CD4-positive, alpha-beta T cell treated with Interleukin-17A for 4 hours (primary cell): ENCODE measurements at places on chromosomes 2 and 18.

DNA sequence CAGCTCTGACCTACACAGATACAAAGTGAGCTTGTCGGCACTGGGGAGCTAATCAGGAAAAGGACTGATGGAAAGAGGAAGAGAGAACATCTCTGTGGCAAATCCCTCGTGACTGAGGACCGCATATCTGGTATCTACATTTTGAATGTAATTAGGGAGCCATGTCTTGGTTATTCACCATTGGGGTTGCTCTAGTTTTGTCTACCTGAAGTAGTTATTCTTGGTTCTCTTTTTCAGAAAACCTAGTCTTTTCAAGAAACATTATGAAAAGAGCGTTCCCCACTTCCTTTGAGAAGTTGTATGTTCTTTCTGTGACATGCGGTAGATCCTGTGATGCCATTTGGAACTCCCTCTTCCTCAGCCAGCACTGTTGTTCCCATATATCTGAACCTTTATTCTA, 104.4 kb downstream of the DOCK10 start:
- no peak for DNase-seq

DNA sequence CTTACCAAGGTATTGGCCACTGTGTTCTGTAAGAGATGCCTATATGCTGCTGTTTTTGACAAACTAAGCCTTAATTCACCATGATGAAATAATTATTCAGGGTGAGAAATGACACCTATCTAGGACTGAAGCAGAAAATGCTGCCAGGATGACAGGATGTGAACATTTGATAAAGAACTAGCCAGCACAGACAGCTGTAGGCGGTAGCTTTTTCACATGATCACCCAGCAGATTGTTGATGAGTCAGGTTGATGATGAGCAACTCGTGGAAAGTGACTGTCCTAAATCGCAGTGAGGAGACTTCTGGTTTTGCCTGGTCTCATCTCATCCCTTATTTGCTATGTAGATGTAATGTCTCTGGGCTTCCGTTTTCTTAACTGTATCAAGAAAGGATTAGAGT, 144.1 kb downstream of the PRPF40A start:
- peak; percentile 5 for DNase-seq

- no peak for DNase-seq
Observed at GRCh38 chr18:45838302-45839070, 13.0 kb downstream of the SIGLEC15 start.

DNA sequence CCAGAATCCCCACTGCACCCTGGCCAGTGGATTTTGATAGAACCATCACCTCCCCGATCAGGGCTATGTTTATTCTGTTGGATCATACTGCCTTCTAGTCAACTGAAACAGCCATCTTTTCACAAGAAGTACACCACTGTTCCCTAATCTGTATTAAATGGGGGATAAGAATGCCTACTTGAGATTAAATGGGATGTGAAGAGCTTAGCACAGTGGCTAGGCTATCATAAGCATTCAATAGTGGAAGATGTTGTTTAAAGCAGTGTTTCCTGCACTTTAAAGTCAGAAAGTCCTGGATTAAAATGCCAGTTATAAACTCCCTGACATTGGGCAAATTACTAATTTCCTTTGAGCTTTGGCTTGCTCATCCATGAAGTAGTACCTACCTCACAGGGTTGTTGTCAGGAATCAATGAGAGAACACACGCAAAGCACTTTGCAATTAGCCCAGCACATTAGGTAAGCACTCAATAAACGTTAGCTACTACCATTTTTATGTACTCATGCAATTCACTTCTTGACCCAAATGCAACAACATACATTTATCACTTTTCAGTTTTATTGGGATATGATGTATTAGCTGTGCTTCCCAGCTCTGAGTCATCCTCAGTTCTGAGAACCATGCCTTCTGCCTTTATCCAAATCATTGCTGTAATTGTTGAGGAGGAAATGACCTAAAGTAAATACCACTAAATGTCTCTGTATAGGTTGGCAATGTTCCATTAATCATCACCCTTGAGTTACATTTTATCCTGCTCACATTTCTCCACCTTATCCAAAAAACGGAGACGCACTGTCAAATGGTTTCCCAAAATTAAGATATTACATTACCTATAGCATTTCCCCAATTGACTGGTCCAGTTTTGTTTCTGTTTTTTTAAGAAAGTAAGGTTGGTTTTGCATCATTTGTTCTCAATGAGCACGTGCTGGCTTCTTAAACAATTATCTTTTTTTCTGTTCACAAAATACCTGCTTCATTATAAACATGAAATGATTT, 2.1 kb downstream of the TMEM247 start:
- DNase-seq = no peak

DNA sequence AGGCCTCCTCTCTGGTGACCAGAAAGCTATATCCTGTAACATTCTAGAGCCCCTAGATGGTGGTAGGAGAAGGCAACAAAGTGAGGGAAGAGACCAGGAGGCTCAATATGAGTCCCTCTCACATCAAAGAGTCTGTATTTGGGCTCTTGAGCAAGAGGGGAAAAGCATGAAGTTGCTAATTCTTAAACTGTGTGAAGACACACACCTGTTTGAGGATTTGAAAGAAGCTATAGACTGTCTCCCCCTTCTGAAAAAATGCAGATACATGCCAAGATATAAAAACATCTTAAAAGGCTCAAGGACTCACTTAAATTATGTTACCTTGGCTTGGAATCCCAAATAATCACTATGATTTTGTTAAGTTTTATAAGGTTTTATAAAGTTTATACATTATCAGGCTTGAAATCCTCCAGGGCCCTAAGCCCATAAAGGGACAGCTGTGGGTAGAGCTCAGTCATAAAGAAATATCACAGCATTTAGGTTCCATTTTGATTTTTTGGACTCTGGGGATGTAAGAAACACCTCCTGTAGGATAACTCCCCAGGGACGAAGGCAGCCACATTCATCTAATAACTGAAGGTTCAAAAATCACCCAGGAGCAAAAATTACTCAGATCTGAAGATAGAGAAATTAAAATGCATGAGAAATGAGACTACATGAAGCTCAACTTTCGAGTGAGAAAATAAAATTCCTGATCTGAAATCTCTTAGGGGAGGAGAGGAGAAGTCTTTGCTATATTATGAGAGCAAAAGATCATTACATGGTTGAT, 136.1 kb upstream of the LGALSL start:
- no peak for DNase-seq

DNA sequence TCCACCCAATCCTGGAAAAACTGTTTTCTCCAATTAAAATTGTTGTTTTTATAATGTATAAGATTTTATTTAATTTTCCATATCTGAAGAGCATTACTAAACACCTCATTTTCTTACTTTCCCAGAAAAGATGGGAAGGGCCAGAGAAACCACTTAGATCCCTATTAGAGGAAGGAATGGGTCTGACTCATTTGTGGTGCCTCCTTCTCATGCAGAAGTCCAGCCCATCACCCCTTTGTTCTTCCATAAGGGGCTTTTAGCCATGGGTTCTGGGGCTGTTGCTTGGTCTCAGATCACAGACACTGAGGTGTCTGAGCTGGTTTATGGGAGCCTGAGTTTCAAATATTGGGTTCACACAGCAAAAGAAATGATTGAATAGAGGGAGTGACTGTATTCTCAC, 152.2 kb downstream of the ESCO1 start:
- no peak for DNase-seq
